ENCODE measurements at places on chromosomes 7 and 10.
A peak's percentile ranks its signal among the peaks of the same experiment; 100 is the strongest.

GRCh38 chr10:36534471-36535002, 590.9 kb upstream of the ANKRD30A start:
- no peak for ATAC-seq

DNA sequence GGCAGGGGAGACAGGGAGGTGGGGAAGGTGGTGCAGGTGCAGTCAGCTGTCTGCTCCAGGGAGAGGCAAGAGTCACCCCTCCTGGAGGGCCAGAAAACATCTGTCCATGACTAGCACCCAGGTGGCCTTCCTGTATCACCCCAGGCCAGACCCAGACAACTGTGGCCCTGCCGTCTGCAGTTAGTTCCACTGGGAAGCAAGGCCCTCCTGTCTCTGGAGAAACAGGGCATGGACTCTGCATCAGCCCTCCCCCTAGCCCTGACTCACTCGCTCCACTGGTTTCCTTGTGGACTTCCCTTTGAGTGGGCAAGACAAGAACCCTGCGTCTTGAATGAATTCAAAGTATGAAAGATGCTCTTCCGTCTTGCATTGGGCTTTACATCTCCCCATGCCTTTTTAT, 12.6 kb downstream of the TBATA start:
- ATAC-seq = no peak

- no peak for ATAC-seq
These were observed 220.3 kb upstream of the ZNF32 start for GRCh38 chr10:43868952-43869351.

- ATAC-seq = peak; percentile 77
These were observed at the start of gene VWDE for GRCh38 chr7:12403287-12404181. Gene VWDE, minus strand, starts transcription at chr7:12403865. Its CDS starts 149 bp downstream, at chr7:12403716.

GRCh38 chr7:100057006-100057405, 7.4 kb downstream of the ZSCAN21 start:
- no peak for ATAC-seq

- ATAC-seq = no peak
These were observed 664 bp upstream of the C10orf88 start for GRCh38 chr10:122954731-122955050.

GRCh38 chr7:78620920-78621319, 822.3 kb downstream of the PHTF2 start:
- no peak for ATAC-seq

DNA sequence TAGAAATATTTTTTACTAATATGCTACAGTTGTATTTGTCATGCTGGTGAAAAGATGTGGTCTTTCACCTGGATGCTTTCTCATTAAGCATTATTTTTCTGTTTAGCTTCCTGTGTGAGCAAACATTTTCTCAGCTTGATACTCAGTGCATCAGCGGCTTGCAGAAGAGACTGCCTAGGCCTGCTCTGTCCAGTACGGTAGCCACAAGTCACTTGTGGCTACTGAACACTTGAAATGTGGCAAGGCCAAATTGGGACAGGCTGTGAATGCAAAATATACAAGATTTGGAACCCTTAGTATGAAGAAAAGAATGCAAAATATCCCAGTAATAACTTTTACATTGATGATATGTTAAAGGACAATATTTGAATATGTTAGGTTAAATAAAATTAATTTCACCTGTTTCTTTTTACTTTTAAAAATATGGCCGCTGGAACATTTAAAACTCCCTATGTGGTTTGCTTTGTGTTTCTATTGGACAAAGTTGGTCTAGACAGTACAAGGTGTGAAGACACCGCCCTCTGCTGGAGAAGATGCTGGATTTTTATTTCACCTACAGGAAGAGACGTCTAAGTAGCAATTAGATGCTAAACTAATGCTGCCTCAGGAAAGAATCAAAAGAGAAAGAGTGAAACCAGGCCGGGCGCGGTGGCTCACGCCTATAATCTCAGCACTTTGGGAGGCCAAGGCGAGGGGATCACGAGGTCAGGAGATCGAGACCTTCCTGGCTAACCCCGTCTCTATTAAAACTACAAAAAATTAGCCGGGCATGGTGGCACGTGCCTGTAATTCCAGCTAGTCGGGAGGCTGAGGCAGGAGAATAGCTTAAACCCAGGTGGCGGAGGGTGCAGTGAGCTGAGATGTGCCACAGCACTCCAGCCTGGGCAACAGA, 5.3 kb downstream of the SRGN start:
- peak; percentile 98 for ATAC-seq

DNA sequence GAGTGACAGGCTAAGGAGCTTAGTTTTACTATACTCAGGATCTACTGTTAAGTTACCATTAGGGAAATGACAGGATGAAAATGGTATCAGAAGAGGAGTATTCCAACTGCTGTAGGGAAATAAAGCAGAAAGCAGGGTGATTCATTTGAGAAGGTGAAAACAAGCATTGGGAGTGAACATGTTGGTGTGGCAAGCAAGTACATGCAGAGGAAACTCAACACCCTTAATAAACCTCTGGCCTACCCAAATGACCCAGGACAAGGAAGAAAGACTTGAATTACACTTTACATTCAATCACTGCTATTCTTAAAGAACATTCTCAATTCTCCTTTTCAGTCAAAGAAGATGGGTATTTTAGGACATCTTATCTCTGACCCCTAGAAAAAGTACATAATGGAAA, 28.7 kb downstream of the ERLIN1 start:
- ATAC-seq = no peak

- ATAC-seq = no peak
These were observed 2.1 kb upstream of the DMBT1 start for GRCh38 chr10:122558452-122558851.

DNA sequence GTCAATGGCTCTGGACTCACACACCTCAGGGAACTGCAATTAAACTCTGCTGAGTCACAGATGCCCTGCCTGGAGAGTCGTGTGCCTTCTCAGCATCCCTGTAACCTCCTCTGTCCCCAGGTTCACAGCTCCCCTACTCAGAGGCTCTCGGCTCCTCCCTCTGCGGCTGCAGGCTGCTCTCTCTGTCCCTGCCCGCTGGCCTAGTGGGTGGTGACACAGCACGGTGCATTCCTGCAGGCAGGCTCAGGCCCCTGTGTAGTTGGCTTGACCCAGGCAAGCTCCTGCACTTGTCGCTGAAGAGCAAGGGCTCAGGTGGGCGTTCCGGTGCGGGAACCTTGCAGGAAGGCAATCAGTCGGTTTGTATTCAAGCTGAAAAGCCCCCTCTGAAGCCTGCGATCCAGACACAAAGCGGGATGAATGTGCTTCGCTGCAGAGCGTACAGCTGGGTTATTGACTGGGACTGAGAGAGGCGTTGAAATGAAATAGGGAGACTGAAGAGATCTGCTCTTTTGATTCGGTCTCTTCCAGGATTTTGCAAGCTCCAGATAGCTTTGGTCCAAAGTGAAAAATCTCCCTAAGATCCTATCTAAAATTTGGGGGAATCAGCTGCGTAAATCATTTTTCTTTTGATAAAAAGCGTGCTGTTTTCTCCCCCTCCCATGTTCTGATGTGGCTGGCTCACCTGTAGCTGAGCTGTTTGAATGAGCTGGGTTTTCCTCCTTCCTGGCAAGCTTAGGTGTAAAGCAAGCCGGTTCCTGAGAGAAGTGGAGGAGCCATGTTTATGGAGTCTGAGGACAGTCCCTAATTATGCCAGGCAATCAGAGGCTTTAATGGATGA, 208.7 kb upstream of the PHYHIPL start:
- ATAC-seq = peak; percentile 68

GRCh38 chr7:135774284-135774683, 25.7 kb upstream of the FAM180A start:
- peak; percentile 16 for ATAC-seq

GRCh38 chr10:84356928-84357327, 28.5 kb downstream of the CCSER2 start:
- no peak for ATAC-seq

DNA sequence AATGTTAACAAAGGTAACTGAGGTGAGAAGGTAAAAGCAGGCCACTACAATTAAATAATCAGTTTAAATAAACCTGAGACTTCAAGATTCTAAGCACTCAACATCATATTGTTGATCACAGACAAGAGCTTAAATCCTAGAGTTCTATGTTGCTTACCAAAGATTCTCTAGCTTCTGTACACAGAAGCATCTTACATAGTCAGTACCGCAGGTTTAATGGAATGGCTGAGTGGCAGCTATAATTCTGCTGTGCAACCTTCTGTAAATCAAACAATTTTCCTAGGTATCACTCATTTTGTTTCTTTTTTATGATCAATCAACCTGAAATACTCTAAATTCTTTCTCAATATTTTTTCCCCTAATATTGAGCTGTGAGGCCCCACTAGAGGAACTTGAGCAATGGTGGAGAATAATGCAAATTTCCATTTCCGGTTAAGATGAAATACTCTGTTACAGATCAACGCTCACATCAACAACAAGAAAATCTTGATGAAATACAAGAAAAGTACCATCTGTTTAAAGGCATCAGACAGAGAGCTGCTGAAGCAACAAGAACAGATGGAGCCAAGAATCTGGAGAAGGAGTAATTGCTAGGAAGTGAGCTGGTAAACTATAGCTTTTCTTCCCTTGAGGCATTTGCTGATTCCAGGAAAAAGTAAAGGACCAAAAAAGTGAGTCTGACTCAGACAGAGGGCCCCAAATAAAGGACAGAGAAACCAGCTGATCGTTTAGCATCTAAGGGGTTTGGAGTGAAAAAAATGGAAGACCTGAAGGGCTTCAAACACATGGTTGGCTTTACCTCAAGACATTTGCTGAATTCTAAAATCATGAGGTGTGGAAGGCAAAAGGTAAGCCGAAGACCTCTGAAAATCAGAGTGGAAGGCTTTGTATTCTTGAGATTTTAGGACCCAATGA, 22.6 kb downstream of the PNPLA8 start:
- no peak for ATAC-seq

- ATAC-seq = no peak
These were observed 148.0 kb upstream of the NRP1 start for GRCh38 chr10:33482486-33482885.

GRCh38 chr10:91799612-91799975, 1.4 kb downstream of the TNKS2 start:
- ATAC-seq = no peak

- no peak for ATAC-seq
These were observed 65.9 kb upstream of the RSU1 start for GRCh38 chr10:16883084-16883483.

DNA sequence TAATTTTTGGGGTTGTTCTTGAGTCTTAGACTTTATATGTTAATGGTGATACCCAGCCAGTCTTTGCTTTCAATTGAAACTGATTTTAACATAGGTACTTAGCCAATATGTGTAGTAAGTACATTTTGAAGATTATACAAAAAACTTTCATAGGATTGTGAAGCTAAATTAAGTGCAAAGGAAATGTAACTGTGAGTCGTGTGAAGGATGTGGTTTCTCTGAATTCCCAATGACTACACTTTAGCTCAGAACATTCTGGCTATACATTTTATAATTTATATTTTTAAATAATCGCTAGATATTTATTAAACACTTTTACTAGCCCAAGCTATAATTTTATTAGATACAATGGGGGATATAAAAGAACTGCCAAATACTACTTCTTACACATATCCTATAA, 359.3 kb downstream of the PCLO start:
- ATAC-seq = no peak

DNA sequence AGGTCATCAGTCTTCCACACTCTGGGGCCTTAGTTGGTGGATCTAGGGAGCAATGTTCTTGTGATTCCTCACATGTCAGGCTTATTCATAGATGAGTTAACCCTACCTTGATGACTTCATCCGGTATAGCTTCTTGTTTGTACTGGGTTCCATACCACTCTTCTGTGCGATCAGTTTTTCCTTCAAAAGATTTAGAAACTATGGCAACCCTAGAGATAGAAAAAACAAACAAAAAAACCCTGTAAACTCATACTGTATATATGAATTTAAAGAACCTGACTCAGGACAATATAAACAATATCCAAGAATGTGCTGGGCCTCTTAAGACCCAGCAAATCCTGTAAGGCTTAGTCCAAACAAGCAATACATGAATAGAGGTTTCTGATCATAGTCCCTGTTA, 83.5 kb downstream of the IDE start:
- ATAC-seq = no peak

GRCh38 chr10:35316218-35316967, 19.9 kb upstream of the CCNY start:
- ATAC-seq = no peak

DNA sequence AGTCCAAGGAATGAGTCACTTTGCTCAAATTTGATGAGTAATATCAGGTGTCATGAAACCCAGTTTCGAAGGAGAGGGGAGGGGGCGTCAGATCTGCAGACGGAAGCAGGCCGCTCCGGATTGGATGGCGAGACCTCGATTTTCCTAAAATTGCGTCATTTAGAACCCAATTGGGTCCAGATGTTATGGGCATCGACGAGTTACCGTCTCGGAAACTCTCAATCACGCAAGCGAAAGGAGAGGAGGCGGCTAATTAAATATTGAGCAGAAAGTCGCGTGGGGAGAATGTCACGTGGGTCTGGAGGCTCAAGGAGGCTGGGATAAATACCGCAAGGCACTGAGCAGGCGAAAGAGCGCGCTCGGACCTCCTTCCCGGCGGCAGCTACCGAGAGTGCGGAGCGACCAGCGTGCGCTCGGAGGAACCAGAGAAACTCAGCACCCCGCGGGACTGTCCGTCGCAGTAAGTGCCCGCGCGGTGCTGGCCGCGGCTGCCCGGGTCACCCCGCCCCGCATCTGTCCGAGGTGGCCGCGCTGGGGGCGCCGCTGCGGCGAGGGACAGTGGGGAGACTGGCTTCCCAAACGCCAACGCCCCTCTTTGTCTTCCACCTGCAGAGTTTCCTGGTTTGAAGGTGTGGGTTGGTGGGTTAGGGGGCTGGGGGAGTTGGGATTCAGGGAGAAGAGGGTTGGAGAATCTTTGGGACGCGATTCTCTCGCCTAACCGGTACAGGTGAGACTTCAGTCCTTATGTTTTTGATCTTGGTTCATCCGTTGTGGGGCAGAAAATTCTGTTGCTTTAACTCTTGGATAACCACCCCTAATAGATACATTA, at the start of gene TAC1:
TSS of gene TAC1 (plus strand) at position 351 of the 829 bp plus-strand sequence. CDS start 527 bp downstream, outside the sequence.
- ATAC-seq = peak; percentile 60

- ATAC-seq = no peak
These were observed 7.2 kb downstream of the INA start for GRCh38 chr10:103284170-103284569.

DNA sequence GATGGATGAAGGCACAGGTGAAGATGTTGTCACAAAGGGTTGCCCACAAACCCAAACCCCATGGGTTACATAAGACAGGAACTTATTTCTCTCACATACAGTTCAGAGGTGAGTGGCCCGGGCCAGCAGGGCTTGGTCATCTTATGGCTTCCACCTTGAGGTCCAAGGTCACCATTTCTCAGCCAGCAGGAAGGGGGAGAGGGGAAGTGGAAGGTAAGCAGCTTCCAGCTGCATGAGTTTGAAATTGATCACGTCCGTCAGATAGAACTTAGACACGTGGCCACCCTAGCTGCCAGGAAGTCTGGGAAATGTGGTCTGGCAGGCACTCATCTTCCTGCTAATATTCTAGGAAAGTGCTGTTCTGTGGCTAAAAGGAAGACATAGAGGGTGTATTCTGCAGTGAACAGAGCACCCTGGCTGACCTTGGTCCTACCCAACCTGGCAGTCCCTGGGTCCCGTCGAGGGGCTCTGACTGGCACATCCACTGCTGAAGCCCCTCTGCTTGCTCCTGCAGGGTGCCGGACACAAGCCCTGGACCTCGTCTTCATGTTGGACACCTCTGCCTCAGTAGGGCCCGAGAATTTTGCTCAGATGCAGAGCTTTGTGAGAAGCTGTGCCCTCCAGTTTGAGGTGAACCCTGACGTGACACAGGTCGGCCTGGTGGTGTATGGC, 49.5 kb downstream of the VWA2 start:
- ATAC-seq = no peak

GRCh38 chr7:92636018-92636560, 45.9 kb upstream of the FAM133B start:
- ATAC-seq = no peak

GRCh38 chr10:8050556-8051108, 3.9 kb upstream of the GATA3 start:
- no peak for ATAC-seq

All from SK-N-SH treated with all-trans-retinoic acid at 6 μM for 48 hours (cell line).